ENCODE measurements at places on chromosomes 5 and 9. TPM values are rescaled to one million over a fixed set of nuclear protein-coding genes. Genes with fewer than 3 reads are reported as not detected.

GRCh38 chr5:154179846-154180710 is 10.5 kb upstream of the GALNT10 start:
- H3K4me1 ChIP-seq, result no peaks in the 10 kb centered on the region
- H3K36me3 ChIP-seq, result no peaks in the 10 kb centered on the region
- H3K4me3 ChIP-seq, result no peak overlapping the region

GRCh38 chr5:124001036-124001615 is 489.1 kb downstream of the CSNK1G3 start:
- DNase-seq, result peak; percentile 58
- H3K4me3 ChIP-seq, result no peak overlapping the region
- H3K27ac ChIP-seq, result no peak overlapping the region
- peaks cover 5% of the 10 kb centered on the region for H3K4me1 ChIP-seq
- H3K27me3 ChIP-seq, result no peaks in the 10 kb centered on the region

DNA sequence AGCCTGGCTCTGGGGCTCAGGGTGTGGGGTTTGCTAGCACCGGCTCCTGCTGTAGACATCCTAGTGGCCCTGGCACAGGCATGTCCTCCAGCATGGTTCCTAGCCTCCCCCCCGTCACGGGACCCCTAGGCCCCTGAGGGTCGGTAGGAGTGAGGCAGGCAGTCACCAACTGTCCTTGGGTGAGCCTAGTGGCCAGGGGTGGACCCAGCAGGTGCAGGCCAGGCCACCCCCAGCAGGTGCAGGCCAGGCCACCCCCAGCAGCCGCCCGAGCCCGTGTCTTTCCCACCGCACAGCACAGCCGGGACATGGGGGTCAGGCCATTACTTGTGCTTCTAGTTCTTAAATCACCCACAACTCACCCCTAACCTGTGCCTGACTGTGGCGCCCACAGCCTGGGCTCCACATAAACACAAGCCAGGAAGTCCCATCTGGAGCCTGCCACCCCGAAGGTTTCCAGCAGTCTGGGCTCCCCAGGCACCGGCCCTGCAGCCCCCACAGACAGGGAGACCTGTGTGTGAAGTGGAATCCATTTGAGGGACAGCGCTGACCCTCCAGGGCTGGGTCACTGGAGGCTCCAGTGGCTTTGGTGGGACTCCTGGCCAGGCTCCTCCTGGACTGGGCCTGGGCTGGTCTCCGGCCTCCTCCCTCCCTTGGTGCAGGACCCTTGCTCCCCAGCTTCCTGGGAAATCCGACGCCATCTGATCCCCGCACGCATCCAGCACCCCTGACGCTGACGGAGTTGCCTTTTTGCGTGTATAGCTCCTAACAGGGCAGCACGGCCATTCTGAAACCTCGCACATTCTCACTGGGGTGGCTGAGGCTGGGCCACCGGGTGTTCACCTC is 114.1 kb upstream of the LPCAT1 start:
- H3K27ac ChIP-seq, result no peak overlapping the region
- no peaks in the 10 kb centered on the region for H3K27me3 ChIP-seq
- DNase-seq, result no peak
- no peaks in the 10 kb centered on the region for H3K36me3 ChIP-seq
- H3K4me3 ChIP-seq, result no peak overlapping the region
- no peaks in the 10 kb centered on the region for H3K4me1 ChIP-seq

- H3K36me3 ChIP-seq, result no peaks in the 10 kb centered on the region
- H3K4me1 ChIP-seq, result no peaks in the 10 kb centered on the region
- no peak overlapping the region for H3K4me3 ChIP-seq
- H3K27ac ChIP-seq, result no peak overlapping the region
These were observed 78.2 kb upstream of the ADCY2 start for GRCh38 chr5:7317751-7318150.

- no peak overlapping the region for H3K4me3 ChIP-seq
- H3K27ac ChIP-seq, result no peak overlapping the region
- H3K36me3 ChIP-seq, result peaks cover 10% of the 10 kb centered on the region
- no peaks in the 10 kb centered on the region for H3K4me1 ChIP-seq
- H3K27me3 ChIP-seq, result no peaks in the 10 kb centered on the region
These were observed 9.6 kb downstream of the FBXW2 start for GRCh38 chr9:120783602-120784047.

Gene MRPL41
- total RNA-seq, result 55.2 TPM

Gene FBXL7
- total RNA-seq, result 9.6 TPM

Gene TAF11L5
- not detected for total RNA-seq

Gene SERINC5
- total RNA-seq, result 41.2 TPM

Gene TEX48
- total RNA-seq, result not detected

Gene KCNV2
- total RNA-seq, result not detected

Gene KIF3A
- 13.1 TPM for total RNA-seq
